MCF 10A (cell line): ENCODE measurements at places on chromosomes 13 and 19. TPM values are rescaled to one million over a fixed set of nuclear protein-coding genes. Genes with fewer than 3 reads are reported as not detected.
A peak's percentile ranks its signal among the peaks of the same experiment; 100 is the strongest.

DNA sequence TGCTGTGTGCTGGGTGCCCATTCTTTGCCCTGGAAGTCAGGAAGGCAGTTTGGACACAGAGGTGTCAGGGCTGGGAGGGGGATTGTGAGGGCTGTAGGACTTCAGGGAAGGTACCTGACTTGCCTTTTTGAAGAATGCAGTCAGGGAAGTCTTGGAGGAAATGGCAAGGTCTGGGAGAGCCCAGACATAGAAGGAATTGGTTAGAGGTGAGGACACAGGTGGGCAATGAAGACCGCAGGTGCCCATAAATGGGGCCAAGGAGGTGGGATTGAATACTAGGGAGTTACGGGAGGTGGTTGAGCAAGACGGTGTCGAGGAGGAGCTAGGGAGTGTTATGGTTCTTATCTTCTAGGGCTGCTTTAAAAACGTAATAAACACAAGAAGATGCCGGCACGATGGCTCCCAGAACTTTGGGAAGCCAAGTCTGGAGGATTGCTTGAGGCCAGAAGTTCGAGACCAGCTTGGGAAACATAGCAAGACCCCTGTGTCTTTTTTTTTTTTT is 1.4 kb upstream of the DDA1 start:
- no peaks in the 10 kb centered on the region for H3K27me3 ChIP-seq
- H3K4me1 ChIP-seq: peaks cover 45% of the 10 kb centered on the region
- H3K36me3 ChIP-seq: peaks cover 19% of the 10 kb centered on the region

DNA sequence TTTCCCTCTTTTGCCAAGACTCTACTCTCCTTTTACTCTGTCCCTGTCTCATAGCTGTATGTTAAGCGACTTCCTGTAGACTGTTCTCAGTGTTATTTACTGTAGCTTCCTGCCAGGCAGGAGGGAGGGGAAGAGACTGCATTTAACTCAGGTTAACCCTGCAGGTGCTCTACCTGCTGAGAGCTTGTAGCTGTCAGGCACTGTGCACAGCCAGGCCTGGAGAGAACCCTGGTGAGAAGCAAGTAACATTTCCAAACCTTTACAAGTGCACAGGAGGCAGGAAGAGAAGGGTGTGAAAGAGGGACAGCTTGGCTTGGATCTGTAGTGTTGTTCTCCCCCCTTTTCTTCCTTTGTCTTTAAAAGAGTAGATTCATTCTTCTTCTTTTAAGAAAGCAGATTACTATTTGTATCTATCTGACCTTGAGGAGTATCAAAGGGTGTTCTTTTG is 167.1 kb downstream of the LMO7 start:
- H3K27ac ChIP-seq: no peak overlapping the region
- H3K4me1 ChIP-seq: no peaks in the 10 kb centered on the region
- H3K36me3 ChIP-seq: peaks cover 18% of the 10 kb centered on the region
- no peaks in the 10 kb centered on the region for H3K27me3 ChIP-seq
- no peak for DNase-seq
- no peak overlapping the region for H3K4me3 ChIP-seq

- no peaks in the 10 kb centered on the region for H3K4me1 ChIP-seq
- H3K4me3 ChIP-seq: no peak overlapping the region
- DNase-seq: no peak
- H3K27me3 ChIP-seq: peaks cover 72% of the 10 kb centered on the region
- no peaks in the 10 kb centered on the region for H3K36me3 ChIP-seq
These were observed 75.9 kb upstream of the SCEL start for GRCh38 chr13:77459592-77459991.

- H3K27ac ChIP-seq: peak overlapping the region; percentile 14
- H3K4me3 ChIP-seq: no peak overlapping the region
- peaks cover 30% of the 10 kb centered on the region for H3K4me1 ChIP-seq
- no peaks in the 10 kb centered on the region for H3K36me3 ChIP-seq
These were observed 17.6 kb downstream of the WDFY2 start for GRCh38 chr13:51601601-51602565.

GRCh38 chr19:43527860-43528622 is 1.0 kb upstream of the ETHE1 start:
- peaks cover 16% of the 10 kb centered on the region for H3K36me3 ChIP-seq
- peaks cover 21% of the 10 kb centered on the region for H3K4me1 ChIP-seq
- peak overlapping the region; percentile 84 for H3K4me3 ChIP-seq
- no peaks in the 10 kb centered on the region for H3K27me3 ChIP-seq

DNA sequence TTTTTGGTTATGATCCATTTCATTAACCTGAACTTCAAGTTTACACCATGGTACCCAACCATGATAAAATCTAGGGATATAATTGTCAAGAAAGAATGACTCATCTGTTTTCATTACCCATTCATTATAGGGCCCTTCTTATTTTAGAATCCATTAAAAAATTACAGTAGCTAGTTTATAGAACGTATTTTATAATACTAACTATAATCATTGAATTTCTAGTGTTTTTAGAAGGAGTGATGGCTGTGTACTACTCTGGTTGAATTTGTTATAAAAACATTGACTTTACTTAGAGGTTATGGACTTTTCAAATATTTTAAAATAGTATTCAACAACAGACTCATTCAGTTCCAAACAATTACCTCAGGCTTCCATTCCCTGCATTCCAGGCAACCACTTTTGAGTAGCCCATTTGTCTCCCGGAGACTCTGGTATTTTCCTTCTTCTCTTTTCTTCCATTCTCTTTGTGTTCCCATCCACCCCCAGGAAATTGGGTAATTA is 71.9 kb upstream of the KLF12 start:
- no peak overlapping the region for H3K4me3 ChIP-seq
- H3K4me1 ChIP-seq: peaks cover 11% of the 10 kb centered on the region
- no peak for DNase-seq
- H3K27me3 ChIP-seq: no peaks in the 10 kb centered on the region
- H3K36me3 ChIP-seq: no peaks in the 10 kb centered on the region
- H3K27ac ChIP-seq: no peak overlapping the region

DNA sequence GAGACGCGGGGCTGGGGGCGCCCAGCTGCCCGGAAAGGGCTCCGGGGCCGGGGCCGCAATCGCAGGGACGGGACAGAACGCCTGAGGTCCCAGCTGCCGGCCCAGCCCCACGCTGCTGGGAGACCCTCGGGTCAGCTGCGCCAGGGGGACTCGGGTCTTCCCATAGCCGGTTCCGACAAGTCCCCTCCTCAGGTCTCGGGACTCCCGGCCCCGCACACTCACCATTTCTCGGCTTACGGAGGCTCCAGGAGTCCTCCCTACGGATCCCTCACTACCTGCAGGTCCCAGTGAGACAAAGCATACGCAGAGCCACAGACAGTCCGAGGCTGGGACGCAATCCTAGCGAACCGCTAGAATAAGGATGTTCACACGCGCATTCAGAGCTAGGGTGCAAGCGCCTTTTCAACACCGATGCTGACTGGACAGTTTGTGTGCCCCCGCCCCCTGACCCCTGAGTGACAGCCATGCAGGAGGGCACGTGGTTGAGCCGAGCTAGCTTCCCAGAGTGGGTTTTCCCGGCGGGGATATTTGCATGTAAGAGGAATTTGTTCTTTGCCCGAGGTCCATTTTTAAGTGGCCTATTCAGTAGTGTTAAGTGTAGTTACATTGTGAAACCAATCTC is 13.6 kb downstream of the ZNF490 start:
- H3K36me3 ChIP-seq: peaks cover 46% of the 10 kb centered on the region
- DNase-seq: no peak
- no peaks in the 10 kb centered on the region for H3K4me1 ChIP-seq
- H3K27ac ChIP-seq: no peak overlapping the region
- no peak overlapping the region for H3K4me3 ChIP-seq
- no peaks in the 10 kb centered on the region for H3K27me3 ChIP-seq

DNA sequence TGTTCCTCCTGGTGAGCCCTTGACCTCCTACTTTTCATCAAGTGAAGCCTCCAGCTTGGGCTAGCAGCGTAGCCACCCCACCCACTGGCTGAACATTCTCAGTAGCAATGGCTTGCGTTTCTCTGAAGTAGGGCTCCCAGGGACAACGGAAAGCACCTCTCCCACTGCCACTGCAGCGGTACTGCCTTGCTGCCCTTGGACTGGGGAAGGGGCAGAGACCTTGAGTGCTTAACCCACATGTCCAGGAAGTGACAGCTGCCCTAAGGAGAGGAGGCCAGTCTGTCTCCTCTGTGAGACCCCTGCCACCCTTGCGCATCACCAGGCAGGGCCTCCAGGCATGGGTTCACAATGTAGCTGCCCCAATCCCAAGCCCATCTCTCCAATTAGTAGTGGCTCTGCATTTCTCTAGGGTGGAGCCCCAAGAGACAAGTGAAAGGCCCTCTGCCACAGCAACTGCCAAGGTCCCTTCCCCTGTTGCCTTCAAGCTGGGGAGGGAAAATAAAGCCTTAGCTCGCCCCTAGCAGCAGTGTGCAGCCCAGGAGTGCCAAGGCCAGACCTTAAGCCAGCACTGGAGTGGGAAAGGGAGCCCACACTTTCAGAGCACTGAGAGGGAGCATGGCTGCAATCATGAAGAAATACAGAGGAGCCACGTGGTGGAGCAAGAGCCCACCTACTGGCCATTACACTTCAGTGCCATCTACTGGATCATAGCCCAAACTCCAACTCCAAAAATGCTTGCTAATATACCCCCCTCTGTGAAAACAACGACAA is 175.9 kb upstream of the TRPC4 start:
- no peaks in the 10 kb centered on the region for H3K27me3 ChIP-seq

DNA sequence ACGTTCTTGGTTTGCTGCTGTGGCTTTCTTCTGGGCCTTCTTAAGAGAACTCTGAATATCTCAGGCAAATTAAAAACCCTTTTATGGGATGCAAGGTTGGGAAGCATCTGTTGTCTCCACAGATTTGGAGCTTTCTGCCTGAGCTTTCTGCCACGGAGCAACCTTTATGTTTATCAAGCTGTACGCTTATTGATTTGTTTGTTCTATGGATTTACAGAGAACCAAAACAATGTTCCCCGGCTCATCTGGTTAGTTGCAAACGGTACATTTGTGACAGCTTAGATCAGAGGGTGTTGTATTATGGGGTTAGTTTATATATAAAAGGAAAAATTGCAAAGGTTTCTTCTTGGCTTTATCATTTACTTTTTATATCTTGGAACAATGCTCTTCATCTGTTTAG is 479.6 kb downstream of the DIAPH3 start:
- H3K27ac ChIP-seq: no peak overlapping the region
- no peak overlapping the region for H3K4me3 ChIP-seq
- no peaks in the 10 kb centered on the region for H3K27me3 ChIP-seq
- no peak for DNase-seq

DNA sequence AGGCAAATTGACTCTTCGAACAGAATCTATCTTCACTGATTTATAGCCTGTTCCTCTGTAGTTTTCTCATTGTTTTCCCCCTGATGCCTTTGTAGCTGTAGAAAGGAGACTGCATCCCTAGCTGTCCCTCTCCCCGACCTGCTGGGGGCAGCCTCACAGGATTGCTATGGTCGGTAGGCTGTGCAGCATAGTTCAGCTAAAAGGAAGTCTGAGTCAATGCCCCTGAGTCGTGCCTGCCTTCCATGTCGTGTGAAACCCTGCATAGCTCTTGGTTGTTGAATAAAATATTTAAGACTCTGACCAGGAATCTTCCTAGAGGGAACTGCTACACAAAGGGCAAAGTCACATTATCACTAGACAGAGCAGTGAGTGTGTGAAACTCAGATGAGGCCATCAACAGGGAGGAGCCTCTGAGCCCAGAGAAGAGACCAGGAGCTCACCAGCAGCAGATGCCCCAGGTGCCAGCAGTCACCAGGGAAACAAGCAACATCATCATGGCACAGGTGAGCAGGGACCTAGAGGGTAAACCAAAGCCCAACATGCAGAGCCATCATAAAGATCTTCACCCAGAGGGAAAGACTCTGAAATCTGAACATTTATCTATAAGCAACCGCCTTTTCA is 108.4 kb upstream of the NBEA start:
- no peak overlapping the region for H3K4me3 ChIP-seq
- H3K36me3 ChIP-seq: no peaks in the 10 kb centered on the region
- peak; percentile 23 for DNase-seq
- no peak overlapping the region for H3K27ac ChIP-seq

GRCh38 chr13:59978862-59979261 is 184.9 kb downstream of the DIAPH3 start:
- H3K36me3 ChIP-seq: no peaks in the 10 kb centered on the region
- no peaks in the 10 kb centered on the region for H3K4me1 ChIP-seq

DNA sequence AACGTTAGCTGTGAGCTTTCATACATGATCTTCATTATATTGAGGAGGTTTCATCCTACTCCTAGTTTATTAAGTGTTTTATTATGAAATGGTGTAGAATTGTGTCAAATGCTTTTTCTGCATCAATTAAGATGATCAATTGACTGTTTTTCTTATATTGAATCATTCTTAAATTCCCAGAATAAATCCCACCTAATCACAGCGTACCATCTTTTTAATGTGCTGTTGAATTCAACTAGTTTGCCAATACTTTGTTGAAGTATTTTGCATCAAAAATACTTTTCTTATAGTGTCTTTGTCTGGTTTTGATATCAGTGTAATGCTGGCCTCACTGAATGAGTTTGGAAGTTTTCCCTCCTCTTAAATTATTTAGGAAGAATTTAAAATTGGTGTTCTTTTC is 138.6 kb upstream of the SGCG start:
- no peaks in the 10 kb centered on the region for H3K27me3 ChIP-seq
- H3K36me3 ChIP-seq: no peaks in the 10 kb centered on the region
- no peak overlapping the region for H3K4me3 ChIP-seq
- DNase-seq: no peak
- H3K4me1 ChIP-seq: no peaks in the 10 kb centered on the region
- H3K27ac ChIP-seq: no peak overlapping the region

- H3K36me3 ChIP-seq: peaks cover 86% of the 10 kb centered on the region
- H3K27me3 ChIP-seq: no peaks in the 10 kb centered on the region
- H3K4me3 ChIP-seq: no peak overlapping the region
- peaks cover 40% of the 10 kb centered on the region for H3K4me1 ChIP-seq
- no peak for DNase-seq
These were observed 88.4 kb downstream of the FOXO1 start for GRCh38 chr13:40578055-40578454.

The SPACA4 gene
- total RNA-seq: not detected in 2 replicates

The TMPRSS9 gene
- total RNA-seq: not detected in 2 replicates

The ONECUT3 gene
- 0.02 TPM in 1 of 2 replicates, not detected in the other for total RNA-seq

The ZNF541 gene
- not detected in 2 replicates for total RNA-seq

The PGLYRP2 gene
- not detected in 2 replicates for total RNA-seq

The NLRP13 gene
- not detected in 2 replicates for total RNA-seq

The CEACAM4 gene
- total RNA-seq: not detected in 2 replicates

The ZNF470 gene
- total RNA-seq: not detected in 2 replicates
